ENCODE measurements at places on chromosomes 12 and 14. TPM values are rescaled to one million over a fixed set of nuclear protein-coding genes. Genes with fewer than 3 reads are reported as not detected.

CPSF6 gene
- 20.8 TPM for total RNA-seq

NINJ2 gene
- total RNA-seq: 1.0 TPM

NGB gene
- not detected for total RNA-seq

MIPOL1 gene
- total RNA-seq: 16.3 TPM

Measured in smooth muscle cell of the pulmonary artery (primary cell).